ENCODE measurements at places on chromosomes 6 and 20.

- DNase-seq: no peak
These were observed 6.8 kb upstream of the SLC2A10 start for GRCh38 chr20:46702447-46703203.

GRCh38 chr6:127966616-127967015 lies 65.8 kb upstream of the THEMIS start:
- DNase-seq: no peak

GRCh38 chr6:150304429-150304828 lies 64.4 kb upstream of the IYD start:
- no peak for DNase-seq

GRCh38 chr6:33983721-33984465 lies 162.0 kb downstream of the GRM4 start:
- DNase-seq: no peak

DNA sequence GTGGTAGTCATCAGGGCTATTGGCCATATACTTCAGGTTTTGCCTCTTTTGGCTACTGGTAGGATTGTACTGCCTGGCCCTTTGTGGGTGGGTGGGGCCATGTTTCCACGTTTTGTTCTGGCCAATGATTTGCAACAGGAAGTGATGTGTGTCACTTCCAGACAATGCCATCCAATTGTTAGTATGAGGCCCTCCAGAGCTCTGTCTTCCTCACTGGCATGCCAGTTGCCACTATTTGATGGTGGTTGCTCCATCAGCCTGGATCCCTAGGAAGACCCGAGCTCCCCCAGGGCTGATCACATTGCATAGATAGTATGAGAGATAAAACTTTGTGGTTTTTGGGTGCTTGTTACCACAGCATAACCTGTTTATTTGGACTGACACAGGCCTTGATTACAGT lies 7.7 kb upstream of the LRRN4 start:
- DNase-seq: no peak

DNA sequence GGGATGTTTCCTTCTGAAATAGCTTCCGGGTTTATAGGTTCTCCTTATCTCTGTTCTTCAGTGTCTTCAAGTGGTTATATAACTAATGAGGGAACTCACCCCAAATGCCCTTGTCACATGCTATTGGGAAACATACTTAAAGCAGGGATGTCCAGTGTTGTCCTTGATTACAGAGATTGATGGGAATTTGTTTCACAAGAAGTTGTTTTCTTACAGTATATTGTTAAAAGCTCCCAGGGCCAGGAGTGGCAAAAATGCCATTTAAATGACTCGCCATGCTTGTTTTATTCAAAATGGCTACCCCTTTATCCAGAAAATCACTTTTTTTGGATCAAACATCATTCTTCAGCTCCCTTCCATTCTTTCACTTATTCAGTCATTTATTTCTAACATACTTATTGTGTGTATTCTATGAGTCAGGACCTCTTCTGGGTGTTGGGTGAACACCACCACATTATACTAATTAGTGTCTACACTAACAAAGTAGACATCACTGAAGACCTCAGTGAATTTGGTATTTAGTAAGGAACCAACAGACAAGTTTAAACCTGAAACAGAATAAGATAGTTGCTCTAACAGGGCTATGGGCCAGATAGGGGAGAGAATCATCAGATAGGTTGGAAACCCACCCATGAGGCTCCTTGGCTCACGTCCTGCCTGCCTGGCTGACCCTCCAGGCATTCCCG lies 791.1 kb downstream of the MAFB start:
- DNase-seq: no peak

GRCh38 chr20:43755390-43755789 lies 28.6 kb upstream of the GTSF1L start:
- DNase-seq: no peak

DNA sequence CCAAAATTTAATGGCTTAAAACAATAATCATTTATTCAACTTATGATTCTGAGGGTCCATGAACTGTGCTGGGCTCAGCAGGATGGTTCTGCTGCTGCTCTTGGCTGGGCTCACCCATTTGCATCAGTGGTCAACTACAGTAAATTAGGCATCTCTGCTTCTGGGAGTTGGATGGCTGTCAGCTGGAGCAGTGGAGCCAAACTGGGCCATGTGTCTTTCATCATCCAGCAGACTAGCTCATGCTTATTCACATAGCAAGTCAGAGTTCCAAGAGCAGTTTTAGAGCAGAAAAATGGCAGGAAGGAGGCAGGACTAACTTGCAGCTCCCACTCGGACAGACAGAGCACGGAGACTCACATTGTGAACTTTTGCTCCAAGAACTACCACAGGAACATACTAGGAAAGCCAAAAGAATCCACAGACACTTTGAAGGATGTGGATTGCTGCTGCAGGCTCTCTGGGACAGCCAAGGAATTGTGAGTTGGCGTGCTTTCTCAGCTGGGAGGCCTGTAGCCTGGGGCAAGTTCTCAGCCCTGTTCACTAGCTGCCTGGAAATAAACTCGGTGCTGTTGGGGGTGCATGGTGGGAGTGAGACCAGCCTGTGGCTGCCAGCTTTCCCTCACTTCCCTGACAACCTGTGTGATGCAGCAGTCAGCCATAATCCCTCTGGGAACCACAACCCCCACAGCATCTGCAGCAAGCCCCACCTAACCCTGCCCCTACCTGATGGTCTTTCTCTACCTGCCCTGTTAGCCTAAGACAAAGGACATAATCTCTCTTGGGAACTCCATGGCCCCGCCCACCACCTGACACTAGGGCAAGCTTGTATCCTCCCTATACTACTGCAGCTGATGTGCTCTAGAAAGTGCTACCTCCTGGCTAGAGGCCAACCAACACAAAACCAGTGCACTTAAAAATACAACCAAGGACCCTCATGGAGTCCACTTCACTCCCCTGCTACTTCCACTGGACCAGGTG lies 129.0 kb downstream of the JPH2 start:
- DNase-seq: no peak

GRCh38 chr6:34673064-34673463 lies 23.5 kb downstream of the ILRUN start:
- no peak for DNase-seq

DNA sequence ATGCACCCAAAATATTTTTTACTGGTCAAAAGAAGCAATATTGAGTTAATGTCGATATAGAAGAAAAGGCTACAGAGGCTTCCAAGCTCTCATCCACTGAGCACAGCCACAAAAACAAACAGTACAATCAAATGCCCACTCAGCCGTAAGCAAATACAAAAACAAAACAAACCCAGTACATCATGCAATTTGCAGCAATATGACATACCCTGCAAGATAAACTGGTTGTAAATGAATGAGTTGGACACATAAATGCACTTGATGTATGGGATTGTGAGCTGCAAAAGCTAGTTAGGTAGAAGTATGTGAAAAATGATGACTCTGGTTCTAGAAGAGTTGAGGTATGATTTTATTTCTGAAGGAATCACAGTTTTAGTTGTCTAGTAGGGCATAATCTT lies 83.9 kb downstream of the SESN1 start:
- no peak for DNase-seq

DNA sequence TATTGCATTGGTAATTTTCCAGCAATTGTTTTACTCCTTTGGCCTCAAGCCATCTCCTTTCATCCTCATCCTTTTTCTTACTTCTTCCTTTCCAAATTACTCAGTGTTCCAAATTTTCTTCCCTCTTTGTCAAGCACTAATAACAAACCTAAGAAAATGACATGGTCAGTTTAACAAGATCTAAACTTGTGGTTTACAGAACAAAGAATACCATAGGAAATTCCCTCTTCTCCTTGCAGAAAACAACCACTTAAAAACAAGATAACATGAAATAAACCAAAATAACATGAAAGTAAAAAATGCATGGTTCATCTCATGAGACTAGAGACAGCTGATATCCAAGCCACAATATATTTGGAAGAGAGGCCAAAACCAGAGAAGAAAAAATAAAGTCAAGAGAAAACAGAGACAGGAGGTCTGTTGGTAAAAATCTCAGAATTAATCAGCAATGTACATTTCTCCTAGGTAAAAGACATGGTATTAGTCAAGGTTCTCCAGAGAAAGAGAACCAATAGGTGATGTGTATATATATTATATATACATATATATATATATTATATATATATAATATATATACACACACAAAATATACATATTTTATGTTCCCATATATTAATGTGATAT lies 51.0 kb upstream of the SENP6 start:
- no peak for DNase-seq

DNA sequence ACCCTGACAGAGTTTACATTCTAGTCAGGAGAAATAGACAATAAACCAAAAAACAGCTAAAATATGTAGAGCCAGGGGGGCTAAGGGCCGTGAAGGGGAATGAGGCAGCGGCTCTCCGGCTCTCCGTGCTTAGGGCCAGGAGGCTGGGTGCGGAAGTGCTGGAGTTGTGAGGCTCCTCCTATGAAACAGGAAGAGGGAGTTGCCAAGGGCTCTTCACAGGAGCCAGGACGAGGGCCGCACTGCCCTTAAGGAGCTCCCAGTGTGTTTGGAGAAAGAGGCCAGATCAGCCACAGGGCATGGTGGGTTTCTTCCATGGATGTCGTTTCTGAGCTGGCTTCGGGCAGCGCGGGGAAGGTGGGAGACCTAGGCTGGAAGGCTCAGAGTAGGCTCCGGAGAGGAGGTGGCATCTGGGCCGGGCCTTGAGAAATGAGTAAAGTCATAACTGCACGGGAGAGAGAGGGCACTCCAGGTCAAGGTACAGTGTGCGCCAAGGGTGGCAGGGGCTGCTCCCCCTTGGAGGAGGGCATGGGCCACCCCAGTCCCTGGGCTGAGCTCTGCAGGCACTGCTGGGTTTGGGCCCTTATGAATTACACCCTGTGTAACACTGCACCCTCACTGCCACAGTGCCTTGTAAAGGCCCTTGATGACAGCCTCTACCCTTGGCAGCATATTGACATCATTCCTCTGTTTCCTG lies 20.8 kb upstream of the MLN start:
- DNase-seq: no peak

DNA sequence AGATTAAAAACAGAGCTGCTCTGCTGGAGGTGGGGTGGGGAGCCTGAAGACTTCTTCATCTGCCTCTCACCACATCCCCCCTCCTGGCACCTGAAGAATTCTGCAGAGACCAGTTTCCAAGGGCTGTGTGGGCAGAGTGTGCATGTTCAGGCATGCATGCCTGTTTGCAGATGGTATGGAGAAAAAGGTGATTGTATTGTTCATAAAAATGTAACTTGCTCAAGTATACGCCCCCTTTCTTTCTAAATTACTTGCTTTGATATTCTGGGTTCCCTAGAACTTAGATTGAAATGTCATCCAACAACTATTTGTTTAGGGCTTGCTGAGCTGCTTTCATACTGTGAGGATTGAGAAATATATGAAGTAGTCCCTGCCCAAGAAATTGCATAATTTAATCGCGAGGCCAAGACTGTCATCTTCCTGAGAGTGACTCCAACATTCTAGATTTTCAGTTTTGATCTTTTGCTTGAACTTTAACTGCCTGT lies 83.6 kb downstream of the LCA5 start:
- peak; percentile 6 for DNase-seq

- DNase-seq: no peak
These were observed 58.8 kb upstream of the ZNF831 start for GRCh38 chr20:59104831-59105230.

DNA sequence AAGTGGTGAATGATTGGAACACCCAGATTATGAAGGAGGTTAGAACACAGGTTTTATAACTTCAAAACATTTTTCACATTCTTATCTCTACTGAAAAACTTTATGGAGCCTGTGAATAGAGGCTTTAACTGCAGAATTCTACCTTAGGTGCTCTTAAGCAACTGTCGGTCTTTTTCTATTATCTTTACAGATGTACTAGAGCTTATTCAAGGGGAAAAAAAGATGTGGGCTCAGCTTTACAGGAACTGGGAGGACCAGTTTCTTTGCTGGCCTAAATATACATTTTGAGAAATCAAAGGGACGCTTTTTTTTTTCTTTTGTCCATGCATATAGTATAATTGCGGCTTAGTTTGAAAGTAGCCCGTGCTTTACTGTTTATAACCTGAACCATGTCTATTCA lies 58.9 kb downstream of the UST start:
- no peak for DNase-seq

DNA sequence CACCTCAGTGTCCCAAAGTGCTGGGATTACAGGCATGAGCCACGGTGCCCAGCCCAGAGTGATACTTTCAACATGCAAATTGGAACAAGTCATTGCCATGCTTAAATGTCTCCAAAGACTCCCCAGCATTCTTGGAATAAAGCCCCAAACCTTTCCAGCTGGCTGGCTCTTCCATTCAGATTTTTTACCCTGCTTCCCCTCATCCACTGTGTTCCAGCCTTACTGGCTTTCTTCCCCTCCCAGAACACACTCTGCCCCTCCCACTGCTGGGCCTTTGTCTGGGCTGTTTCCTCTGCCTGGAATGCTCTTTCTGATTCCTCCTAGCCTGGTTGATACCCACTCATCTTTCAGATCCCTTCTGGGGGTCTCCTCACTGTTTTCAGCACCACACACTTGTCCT lies 40.1 kb upstream of the NNAT start:
- no peak for DNase-seq

DNA sequence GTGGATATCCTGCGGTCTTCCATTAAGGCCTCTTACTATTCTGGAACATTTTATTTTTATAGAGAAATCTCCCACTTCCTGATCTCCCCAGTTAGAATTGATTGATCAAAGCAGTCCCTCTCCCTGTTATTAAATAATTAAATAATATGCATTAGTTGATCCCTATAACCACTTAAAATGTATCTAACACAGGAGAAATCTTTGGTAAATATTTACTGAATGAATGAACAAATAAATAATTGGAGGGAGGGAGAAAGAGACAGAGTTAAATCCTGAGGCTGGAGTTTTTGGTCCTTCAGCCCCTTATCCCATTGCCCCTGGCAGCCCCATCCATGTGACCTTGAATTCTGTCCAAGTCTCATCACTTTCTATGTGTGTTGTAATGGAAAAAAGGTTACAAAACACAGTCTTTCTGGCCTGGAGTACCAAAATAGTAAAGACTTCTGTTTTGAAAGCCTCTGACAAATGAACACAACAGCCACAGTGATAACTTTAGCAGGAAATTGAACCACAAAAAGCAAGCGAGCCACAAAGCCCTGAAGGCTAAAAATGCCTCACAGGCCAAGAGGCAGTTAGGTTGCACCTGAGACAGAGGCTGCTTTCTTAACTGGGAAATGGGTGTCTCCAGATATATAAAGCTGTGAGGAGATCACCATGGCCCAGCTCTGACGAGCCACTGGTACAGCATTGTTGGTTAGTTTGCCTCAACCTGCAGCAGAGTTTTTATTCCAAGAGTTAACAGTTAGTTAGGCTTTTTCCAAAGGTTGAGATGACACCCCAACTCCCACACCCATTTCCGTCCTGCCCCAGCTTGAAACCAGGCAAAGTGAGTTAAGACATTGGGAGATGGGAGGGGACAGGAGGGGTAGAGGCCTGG lies 11.3 kb downstream of the NT5E start:
- DNase-seq: no peak

DNA sequence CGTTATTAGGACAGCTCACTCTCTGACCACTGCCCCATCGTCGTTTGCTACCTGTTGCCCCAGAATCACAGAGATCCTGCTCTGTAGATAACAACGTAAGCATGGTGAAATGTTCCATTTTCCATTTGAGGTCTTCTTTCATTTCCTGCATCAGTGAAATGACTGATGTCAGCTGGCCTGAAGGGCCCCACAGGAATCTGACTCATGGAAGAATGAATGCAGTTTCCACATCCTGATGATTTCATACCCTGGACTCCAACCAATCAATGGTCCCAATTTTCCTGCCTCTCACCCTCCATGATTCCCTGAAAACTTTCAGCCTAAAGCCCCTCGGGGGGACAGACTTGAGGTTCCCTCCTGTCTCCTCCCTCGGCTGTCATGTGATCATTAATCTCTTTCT lies 394.4 kb upstream of the CDH4 start:
- DNase-seq: no peak

Data from T-helper 2 cell (primary cell).